ENCODE measurements at places on chromosomes 6 and 20.

DNA sequence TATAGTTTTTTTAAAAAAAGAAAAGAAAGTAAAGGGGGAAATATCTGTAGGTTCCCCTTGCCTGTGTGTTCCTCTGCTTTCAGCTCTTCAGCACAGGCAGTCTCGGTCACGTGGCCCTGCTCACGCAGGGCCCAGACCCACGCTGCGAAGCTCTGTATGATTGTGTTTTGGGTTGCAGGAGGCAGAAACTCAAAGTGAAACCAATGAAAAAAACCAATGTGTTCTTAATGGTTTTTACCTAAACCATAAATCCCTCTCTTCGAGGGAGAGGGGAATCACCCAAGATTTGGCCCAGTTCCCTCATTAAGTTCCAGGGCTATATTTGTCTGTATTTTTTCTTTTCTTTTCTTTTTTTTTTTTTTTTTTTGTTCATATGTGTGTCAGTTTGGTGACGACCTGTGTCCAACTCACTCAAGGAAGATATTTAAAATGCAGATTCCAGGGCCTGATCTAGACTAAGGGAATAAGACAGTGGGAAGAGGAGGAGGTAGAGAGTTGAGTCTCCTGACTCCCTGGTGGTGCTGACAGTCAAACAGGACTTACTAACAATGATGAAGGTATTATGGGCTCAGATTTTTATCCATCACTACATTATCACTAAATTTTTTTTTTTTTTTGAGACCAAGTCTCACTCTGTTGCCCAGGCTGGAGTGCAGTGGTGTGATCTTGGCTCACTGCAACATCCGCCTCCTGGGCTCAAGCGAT is 33.8 kb upstream of the RREB1 start:
- no peak for DNase-seq

GRCh38 chr6:85458184-85458583 is 8.3 kb downstream of the NT5E start:
- DNase-seq: no peak

DNA sequence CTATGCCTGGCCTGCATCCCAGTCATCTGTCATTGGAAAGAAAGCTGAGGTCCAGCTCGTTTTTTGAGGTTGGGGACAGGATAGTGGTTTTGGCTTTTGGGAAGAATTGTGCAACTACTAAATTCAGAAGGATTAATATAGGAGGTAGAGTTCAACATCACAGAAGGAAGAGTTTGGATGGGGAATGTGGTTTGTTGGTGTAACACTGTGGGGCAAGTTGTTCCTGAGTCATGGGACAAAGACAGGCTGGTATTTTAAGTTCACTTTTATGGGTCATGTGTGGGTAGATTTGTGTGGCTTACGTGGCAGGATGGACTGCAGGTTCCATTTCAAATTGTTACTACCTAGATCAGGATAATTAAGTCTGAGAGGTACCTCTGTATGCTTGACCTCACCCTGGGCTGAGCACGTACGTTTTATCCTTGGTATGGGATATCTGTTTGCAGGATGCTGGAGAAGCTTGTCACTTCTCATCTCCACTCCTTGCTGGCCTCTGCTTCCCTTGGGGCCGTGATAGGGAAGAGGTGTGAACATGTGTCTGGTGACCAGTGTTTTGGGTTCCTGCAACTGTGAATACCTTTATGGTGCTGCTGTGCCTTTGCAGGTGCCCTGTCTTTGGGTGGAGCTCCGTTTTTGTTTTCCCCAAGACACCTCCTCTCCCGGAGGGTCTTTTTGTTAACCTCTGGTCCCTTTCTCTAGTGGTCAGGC is 177.6 kb downstream of the JARID2 start:
- no peak for DNase-seq

GRCh38 chr6:170183521-170183920 is 107.4 kb downstream of the DLL1 start:
- DNase-seq: no peak

- DNase-seq: peak; percentile 44
Measured at GRCh38 chr20:542777-543368, 717 bp downstream of the CSNK2A1 start.

- DNase-seq: no peak
Measured at GRCh38 chr6:29992807-29993206, 50.5 kb downstream of the HLA-A start.

DNA sequence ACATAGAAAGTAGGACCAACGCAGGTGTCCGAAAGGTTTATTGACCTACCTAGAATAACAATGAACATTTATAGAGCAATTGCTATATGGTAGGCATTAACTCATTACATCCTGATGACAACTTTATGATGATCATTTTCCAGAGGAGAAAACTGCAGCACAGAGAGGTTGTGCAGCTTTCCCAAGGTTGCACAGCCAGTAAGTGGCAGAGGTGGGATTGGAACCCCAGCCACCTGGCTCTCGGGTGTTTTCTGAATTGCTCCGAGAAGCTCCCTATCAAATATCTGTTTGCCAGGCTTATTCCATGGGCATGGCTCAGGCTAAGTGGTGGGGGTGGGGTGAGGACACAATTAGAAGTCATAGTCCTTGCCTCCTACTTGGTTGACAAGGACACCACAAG is 24.1 kb upstream of the NFATC2 start:
- no peak for DNase-seq

- no peak for DNase-seq
Measured at GRCh38 chr6:138346302-138347195, 31.2 kb upstream of the SMIM28 start.

DNA sequence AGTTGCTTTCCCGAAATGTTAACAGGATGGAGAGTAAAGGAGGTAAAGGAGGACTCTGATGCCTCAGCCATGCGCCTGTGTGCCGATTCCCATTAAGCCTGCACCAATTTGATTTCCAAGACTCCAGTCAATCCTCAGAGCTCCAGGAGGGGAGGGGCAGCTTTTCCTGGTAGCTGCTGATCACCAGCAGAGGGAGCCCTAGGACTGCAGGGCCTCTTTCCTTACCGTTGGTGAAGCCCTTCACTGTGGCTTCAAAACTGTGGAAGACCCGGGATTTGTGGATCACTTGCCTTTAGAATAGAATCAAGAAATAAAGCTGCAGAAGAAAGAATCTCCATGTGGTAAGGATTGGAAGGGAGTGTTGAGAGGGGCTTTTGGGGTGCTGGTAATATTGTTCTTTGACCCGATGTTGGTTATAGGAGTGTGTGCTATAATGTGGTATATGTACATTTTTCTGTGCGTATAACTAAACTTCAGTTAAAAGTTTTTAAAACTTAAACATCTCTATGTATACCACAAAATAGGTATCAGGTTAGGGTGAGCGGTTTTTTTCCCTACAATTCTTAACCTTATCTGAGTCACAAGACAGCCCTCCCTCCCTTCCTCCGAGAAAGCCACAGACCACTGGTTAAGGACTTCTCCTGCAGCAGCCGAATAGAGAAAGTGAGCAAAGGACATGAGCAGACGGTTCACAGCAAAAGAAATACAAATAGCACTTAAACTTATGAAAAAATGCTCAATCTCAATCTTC is 6.9 kb upstream of the OSER1 start:
- DNase-seq: peak; percentile 93

DNA sequence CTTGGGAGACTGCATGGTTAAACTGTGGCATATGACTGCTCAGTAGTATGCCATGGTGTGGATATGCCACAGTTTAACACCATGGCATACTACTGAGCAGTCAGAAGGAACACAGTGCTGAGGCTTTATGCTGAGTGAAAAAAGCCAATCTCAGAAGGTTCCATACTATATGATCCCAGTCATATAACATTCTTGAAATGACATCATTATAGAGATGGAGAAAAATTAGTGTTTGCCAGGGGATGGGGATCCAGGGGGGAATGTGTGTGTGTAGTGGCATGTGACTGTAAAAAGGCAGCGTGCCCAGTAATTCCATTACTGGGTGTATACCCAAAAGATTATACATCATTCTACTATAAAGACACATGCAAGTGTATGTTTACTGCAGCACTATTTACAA is 85.8 kb downstream of the FOXF2 start:
- DNase-seq: no peak

GRCh38 chr6:157469378-157469777 is 88.4 kb downstream of the ZDHHC14 start:
- DNase-seq: peak; percentile 48

GRCh38 chr20:39660965-39661364 is 698.8 kb downstream of the DHX35 start:
- DNase-seq: no peak

DNA sequence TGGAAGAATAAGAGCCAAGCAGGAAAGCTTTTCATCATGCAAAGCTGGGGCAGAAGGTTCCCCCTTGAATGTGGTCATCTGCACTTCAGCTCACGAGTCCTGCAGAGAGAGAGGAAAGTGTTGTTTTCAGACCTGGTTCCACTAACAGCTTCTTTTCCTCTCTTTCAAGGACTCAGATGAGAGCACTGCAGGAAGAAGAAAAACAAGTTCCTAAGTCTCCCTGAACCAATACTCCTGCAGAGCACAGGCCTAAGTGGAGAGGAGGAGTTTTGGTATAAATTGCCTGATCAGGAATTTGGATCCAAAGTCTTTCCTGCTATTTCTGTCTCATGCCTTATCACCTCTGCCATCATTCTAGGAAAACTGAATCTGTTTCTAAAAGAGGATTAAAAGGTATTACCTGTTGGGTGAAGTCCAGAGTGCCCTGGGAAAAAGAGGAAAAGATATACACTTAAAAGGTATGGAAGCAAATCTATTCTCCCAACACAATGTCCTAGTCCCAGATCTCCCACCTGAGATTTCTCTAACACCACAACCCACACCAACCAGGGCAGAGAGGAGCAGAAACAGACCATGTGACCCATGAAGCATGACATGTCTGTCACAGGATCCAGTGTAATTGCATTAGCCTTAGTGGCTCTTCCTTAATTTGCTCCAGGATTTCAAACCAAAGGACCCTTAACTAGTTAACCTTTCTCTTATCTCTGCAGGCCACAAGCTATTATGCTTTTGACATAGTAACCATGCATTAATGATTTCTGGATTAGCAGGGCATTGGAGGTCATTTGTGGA is 12.2 kb downstream of the HLA-DRB5 start:
- DNase-seq: peak; percentile 22

GRCh38 chr6:39493777-39494176 is 171.3 kb upstream of the KCNK16 start:
- no peak for DNase-seq

DNA sequence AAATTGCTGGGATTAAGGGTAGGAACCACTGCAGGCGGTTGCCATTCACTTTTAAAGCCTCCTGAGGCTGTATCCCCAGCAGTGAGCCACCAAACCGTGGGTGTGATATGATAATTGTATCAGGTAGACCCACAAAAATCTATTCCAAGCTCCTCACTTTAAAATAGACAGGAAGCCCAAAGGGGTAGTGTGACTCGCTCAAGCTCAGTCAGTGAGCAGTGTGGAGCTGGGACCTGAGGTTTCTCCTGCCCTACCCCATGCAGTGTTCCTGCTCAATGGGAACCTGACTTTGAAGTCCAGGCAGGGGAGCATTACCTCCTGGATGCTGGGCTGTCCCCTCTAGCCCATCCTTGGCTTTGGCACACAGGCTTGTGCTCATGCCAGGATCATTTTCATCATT is 14.9 kb upstream of the MAPRE1 start:
- no peak for DNase-seq

DNA sequence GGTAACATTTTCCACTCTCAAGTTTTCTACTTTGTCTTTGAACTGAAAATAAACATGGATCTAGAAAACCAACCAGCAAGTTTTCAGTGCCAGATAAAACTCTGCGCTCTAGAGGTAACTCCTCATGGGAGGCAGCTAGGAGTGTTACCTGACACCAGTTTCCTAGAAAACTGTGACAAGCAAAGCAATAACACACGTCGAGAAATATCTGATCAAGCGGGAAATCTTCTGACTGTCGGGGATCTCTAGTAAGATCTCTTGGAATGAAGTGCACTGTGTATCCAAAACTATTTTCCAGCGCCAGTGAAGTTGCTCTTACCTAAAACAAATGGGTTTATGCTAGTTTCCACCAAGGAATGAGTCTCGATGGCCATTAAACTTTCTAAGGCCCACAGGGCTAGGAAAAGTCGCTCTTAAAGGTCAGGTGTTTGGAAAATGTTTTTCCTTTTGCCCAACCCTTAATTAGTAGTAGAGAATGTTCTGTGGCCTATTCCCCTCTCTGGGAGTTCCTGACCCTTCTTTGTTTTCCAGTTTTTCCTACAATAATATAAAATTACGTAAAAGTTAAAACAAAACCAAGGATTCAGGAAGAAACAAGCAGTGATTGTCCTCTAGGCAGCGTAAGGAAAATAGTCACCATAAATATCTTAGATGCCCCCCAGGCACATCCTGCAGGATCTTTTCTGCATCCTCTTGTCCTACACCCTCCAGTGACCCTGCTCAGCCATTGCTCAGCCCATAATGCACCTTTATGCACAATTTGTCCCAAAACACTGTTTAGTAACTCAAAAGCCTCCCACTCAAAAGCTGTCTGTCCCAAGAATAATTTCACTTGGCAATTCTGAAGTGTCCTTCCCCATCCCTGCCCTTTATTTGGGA is 137.7 kb upstream of the AKAP12 start:
- DNase-seq: no peak

- DNase-seq: no peak
Measured at GRCh38 chr20:23074052-23074451, 12.1 kb downstream of the CD93 start.

GRCh38 chr6:24205020-24205492 is 79.0 kb downstream of the NRSN1 start:
- DNase-seq: peak; percentile 62

DNA sequence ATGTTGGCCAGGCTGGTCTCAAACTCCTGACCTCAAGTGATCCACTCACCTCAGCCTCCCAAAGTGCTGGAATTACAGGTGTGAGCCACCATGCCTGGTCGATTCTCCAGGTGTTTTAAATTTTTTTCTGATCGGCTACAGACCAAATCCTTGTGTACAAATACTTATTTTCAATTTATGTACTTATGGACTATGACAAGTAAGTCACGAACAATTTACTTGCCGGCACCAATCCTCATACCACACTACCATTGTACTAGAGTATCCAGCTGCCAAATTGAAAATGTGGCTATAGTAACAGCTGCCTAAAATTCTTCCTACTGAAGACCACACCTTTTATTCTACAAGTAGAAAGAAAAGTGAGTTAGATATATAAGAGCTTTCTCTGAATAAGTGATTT is 26.9 kb downstream of the LIN28B start:
- DNase-seq: no peak

GRCh38 chr6:41446907-41447545 is 99.2 kb upstream of the FOXP4 start:
- no peak for DNase-seq

GRCh38 chr6:156028335-156029131 is 572.9 kb upstream of the NOX3 start:
- no peak for DNase-seq

GRCh38 chr6:116969211-116969863 is 92.3 kb downstream of the RFX6 start:
- DNase-seq: peak; percentile 78

DNA sequence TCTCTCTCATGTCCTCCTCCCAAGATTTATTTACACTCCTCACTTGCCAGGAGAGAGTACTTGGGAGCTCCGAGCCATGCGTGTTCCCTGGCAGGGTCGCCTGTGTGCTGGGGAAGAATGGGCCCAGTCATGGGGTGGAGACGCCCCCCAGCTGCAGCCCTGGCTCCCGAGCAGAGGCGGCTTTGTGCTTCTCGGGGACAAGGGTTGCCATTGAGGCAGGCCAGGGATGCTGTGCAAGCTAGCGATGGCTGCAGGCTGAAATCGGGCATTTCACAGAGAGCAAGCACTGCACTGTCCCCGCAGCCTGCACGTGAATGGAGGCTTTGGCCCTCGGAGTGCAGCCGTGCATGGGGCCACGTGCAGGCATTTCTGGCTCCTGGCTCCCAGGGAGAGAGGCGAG is 23.8 kb downstream of the PHACTR3 start:
- no peak for DNase-seq
